H1 (cell line): ENCODE measurements at places on chromosomes 4 and X. TPM values are rescaled to one million over a fixed set of nuclear protein-coding genes. Genes with fewer than 3 reads are reported as not detected.

GRCh38 chr4:137278431-137278830 is 253.9 kb downstream of the PCDH18 start:
- H3K4me1 ChIP-seq: no peaks in the 10 kb centered on the region
- no peaks in the 10 kb centered on the region for H3K36me3 ChIP-seq
- no peaks in the 10 kb centered on the region for H3K27me3 ChIP-seq
- H3K4me3 ChIP-seq: no peak overlapping the region

DNA sequence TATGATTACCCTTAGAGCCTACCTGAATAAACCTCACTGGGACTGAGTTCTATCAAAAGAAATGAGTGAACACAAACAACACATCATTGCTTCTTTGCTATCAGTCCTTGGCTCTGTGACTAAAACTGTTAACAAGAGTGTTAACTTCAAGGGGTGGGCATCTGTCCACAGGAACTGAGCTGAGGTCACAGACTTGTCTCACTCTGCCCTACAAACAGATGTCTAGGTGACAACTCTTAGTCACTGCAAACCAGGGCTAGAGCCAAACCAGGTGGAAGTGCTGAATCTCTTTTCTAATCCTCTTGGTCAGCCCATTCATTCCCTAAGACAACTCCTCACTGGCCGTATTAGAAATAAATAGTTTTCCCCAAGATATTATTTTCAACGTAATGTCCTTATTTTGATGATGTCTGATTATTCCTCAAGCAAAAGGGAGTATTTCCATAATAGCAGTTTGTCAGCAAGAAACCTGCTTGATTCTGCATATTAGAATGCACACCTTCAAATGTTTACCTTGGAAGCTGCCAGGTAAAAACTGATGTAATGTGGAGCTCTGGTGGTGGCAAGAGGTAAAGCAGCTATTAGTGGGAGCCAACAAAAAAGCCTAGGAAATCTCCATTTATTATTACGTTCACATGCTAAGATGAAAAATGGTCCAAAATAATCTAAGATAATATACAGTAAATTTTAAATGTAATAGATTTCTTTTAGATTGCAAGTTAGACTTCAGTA is 4.0 kb downstream of the COL25A1 start:
- DNase-seq: no peak
- peaks cover 14% of the 10 kb centered on the region for H3K4me1 ChIP-seq
- H3K27me3 ChIP-seq: peaks cover 11% of the 10 kb centered on the region
- no peak overlapping the region for H3K27ac ChIP-seq
- H3K4me3 ChIP-seq: no peak overlapping the region
- no peaks in the 10 kb centered on the region for H3K36me3 ChIP-seq

DNA sequence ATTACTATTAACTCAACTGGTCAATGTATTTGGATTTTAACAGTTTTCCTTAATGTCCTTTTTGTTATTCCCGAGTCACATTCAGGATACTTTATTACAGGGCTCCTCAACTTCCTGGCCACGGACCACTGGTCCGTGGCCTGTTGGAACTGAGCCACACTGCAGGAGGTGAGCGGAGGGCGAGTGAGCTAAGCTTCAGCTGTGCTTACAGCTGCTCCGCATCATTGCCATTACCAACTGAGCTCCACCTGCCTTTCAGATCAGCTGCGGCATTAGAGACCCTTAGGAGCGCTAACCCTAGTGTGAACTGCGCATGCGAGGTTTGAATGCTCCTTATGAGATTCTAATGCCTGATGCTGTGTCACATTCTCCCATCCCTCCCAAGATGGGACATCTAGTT is 591.7 kb downstream of the CCSER1 start:
- 0 out of 2 replicates have a peak, but pooled peaks cover 2% of the 10 kb centered on the region for H3K4me1 ChIP-seq
- H3K36me3 ChIP-seq: no peaks in the 10 kb centered on the region
- no peaks in the 10 kb centered on the region for H3K27me3 ChIP-seq

DNA sequence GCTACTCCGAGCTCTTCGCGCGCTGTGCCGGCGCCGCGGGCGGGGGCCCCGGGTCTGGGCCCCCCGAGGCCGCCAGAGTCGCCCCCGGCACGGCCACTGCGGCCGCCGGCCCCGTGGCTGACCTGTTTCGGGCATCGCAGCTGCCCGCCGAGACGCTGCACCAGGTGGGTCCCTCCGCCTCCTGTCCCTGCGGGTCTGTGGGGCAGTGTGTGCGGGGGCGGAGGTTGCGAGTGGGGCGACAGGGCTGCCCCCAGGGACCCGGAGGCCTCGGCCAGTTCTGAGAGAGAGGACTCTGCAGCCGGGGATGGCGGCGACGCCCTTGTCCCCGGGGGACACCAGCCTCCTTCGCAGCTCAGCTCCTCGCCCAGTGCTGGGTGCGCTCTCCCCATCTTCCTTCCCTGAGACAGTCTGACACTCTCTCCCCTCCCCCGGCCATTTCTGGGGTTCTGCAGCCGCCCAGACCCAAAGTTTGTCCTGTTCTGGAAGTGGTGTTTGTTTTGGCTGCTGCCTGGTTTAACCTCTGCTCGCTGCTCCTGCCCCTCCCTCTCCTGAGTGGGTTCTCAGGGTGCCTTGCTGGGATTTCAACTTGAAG is 609 bp downstream of the REPS2 start:
- no peak overlapping the region for H3K27ac ChIP-seq
- H3K36me3 ChIP-seq: no peaks in the 10 kb centered on the region
- no peaks in the 10 kb centered on the region for H3K27me3 ChIP-seq
- H3K4me1 ChIP-seq: no peaks in the 10 kb centered on the region
- H3K4me3 ChIP-seq: peak overlapping the region; percentile 52

GRCh38 chr4:139776235-139776634 is 110.6 kb downstream of the MGST2 start:
- H3K27me3 ChIP-seq: no peaks in the 10 kb centered on the region
- H3K36me3 ChIP-seq: no peaks in the 10 kb centered on the region
- DNase-seq: no peak
- no peak overlapping the region for H3K4me3 ChIP-seq
- H3K27ac ChIP-seq: no peak overlapping the region

DNA sequence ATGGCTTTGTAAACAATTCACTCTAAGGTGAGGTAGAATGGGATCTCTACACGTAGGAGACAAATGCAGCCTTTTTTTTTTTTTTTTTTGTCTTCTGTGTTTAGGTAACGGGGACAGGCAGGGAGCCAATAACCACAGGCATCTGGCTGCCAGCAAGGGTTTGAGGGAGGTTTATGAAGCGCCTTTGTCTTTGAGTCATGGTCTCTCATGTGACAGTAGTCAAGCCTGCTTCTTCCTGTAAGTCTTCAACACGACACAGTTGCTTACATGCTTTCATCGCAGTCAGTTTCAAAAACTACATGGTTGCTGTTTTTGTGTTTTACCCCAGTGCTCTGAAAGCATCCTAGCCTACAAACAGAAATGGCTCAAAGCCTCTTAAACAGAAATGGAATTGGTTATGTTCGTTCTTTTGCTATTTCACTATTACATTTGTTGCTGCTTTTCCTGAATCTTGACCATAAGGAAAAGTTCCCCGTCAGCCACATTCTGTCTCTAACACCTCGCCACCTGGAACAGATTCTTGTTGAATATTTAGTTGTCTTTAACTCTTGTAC is 127.8 kb upstream of the METTL14 start:
- no peaks in the 10 kb centered on the region for H3K36me3 ChIP-seq
- no peak overlapping the region for H3K27ac ChIP-seq

- no peak for DNase-seq
- H3K4me1 ChIP-seq: peaks cover 5% of the 10 kb centered on the region; the same call in 1 of the 2 replicates
- no peak overlapping the region for H3K4me3 ChIP-seq
Observed at GRCh38 chrX:132046533-132046932, 23.4 kb downstream of the STK26 start.

DNA sequence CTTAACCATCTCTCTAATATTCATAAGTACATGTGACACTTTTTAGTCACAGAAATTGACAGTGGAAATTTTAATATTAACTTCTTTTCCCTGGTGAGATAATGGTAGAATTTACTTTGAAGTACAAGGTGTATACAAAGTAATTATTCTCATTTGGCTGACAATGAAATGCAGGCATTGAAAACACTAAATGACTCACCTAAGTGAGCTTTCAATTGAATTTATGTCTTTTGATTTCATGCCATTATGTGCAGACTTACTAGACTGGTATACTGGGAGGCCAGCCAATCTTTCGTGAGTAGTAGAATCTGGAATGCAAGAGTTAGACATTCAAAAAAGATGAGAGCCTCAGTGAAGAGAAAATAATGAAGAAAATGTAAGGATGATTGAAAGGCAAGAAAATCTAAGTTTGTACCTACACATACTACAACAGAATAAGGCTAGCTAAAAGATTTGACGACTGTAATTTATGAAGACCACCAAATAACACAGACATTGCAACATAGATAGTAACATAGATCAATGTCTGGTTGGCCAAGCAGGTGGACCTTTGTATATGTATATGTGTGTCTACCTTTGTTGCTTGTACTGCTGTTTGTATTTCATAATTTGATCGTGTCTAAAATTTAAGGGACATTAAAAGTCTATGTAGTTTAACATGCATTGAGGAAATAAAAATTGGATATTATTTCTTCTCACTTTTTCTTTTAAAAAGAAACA is 459.7 kb downstream of the IL15 start:
- no peaks in the 10 kb centered on the region for H3K4me1 ChIP-seq
- H3K36me3 ChIP-seq: no peaks in the 10 kb centered on the region
- H3K27ac ChIP-seq: no peak overlapping the region
- no peaks in the 10 kb centered on the region for H3K27me3 ChIP-seq

GRCh38 chrX:107713203-107713542 is 62.4 kb downstream of the TSC22D3 start:
- no peaks in the 10 kb centered on the region for H3K36me3 ChIP-seq
- no peak overlapping the region for H3K4me3 ChIP-seq
- peaks cover 9% of the 10 kb centered on the region; the same call in 1 of the 2 replicates for H3K27me3 ChIP-seq
- no peak overlapping the region for H3K27ac ChIP-seq
- no peak for DNase-seq

DNA sequence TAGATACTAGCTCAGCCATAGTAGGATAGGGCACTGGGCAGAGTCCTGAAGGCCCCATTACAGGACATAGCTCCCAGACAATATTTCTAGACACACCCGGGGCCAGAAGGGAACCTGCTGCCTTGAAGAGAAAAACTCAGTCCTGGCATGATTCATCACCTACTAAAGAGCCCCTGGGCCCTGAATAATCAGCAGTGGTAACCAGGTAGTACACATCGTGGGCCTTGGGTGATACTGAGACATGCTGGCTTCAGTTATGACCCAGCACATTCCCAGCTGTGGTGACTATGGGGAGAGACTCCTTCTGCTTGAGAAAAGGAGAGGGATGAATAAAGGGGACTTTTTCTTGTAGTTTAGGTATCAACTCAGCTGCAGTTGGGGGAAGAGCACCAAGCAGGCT is 104.3 kb upstream of the STK26 start:
- no peaks in the 10 kb centered on the region for H3K36me3 ChIP-seq
- no peak overlapping the region for H3K4me3 ChIP-seq
- no peaks in the 10 kb centered on the region for H3K27me3 ChIP-seq
- H3K4me1 ChIP-seq: no peaks in the 10 kb centered on the region
- no peak for DNase-seq
- H3K27ac ChIP-seq: no peak overlapping the region

DNA sequence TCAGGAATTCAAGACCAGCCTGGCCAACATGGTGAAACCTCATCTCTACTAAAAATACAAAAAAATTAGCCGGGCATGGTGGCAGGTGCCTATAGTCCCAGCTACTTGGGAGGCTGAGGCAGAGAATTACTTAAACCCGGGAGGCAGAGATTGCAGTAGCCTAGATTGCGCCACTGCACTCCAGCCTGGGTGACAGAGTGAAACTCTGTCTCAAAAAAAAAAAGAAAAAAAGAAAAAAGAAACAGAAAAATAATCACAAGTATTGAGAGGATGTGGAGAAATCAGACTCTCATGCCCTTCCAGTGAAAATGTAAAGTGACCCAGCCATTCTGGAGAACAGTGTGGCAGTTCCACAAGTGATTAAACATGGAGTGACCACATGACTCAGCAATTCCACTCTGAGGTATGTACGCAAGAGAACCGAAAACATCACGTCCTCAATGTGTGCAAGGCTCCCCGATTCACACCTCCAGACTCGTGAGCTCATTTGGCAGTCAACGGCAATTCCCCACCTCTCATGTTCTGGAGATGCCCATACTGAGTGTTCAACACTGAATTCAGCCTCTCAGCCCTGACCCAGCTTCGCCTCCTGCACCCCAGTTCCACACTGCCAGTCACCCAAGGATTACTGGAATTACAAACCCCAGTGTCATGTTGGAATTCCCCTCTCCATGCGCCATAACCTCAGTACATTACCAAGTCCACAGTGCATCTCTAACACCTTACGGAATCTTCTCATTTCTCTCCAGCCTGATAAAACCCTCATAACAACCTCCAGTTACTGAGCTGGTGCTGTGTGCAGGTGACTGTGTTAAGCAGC is 21.1 kb downstream of the ACOX3 start:
- no peaks in the 10 kb centered on the region for H3K4me1 ChIP-seq
- H3K4me3 ChIP-seq: no peak overlapping the region
- no peak for DNase-seq
- no peaks in the 10 kb centered on the region for H3K36me3 ChIP-seq

- no peak overlapping the region for H3K27ac ChIP-seq
- H3K4me3 ChIP-seq: peak overlapping the region; percentile 48; the same call in 1 of the 2 replicates
- DNase-seq: no peak
- H3K27me3 ChIP-seq: no peaks in the 10 kb centered on the region
- H3K36me3 ChIP-seq: no peaks in the 10 kb centered on the region
Observed at GRCh38 chrX:41442824-41443550, 4.2 kb upstream of the NYX start.

GRCh38 chrX:134013092-134013497 is 27.7 kb upstream of the GPC3 start:
- DNase-seq: no peak
- H3K27ac ChIP-seq: no peak overlapping the region
- H3K36me3 ChIP-seq: no peaks in the 10 kb centered on the region

The JCHAIN gene
- total RNA-seq: not detected in 2 replicates

The TLR10 gene
- not detected in 2 replicates for total RNA-seq

The ASB9 gene
- total RNA-seq: 0.54 TPM in 1 of 2 replicates, not detected in the other

The SH3RF1 gene
- 14.2 and 15.1 TPM in 2 replicates for total RNA-seq

The DIPK2B gene
- total RNA-seq: not detected in 2 replicates

The TBC1D8B gene
- total RNA-seq: 7.8 and 8.4 TPM in 2 replicates

The TIMM8A gene
- total RNA-seq: 38.0 and 38.1 TPM in 2 replicates

The ELOVL6 gene
- 86.6 and 89.6 TPM in 2 replicates for total RNA-seq

The AR gene
- total RNA-seq: 10.6 and 10.7 TPM in 2 replicates

The SCML1 gene
- 2.0 and 2.5 TPM in 2 replicates for total RNA-seq

The CXorf49 gene
- not detected in 2 replicates for total RNA-seq

The NAP1L5 gene
- total RNA-seq: 2.4 and 2.7 TPM in 2 replicates

The ARX gene
- total RNA-seq: not detected in 2 replicates
